ENCODE measurements at places on chromosomes 12 and 14.
A peak's percentile ranks its signal among the peaks of the same experiment; 100 is the strongest.

DNA sequence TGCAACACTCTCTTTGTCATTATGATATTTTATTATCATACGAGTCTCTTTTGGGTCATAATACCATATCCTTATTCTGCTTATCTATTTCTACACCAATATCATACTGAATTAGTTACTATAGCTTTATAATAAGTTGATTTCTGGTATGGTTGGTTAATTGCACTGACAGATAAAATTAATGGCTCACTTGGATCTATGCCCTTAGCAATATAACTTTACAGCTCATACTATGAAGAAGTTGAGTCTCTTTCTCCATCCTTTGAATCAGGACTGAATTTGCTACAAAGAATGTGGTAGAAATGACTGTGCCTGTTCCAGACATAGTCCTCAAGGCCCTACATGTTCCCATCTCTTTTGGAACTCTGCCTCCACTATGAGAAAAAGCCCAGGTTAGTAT is 139.7 kb upstream of the DYRK2 start:
- no peak for DNase-seq

DNA sequence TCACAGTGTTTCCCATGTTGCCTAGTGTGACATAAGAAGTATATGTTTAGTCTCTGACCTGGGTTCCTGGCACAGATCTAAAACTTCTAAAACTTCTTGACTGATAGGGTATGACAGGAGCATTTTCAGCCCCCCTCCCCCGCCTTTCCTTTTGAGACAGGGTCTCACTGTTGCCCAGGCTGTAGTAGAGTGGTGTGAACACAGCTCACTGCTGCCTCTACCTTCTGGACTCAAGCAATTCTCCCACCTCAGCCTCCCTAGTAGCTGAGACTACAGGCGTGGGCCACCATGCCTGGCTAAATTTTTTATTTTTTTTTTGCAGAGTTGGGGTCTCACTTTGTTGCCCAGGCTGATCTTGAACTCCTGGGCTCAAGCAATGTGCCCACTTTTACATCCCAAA is 421.1 kb upstream of the RGS6 start:
- DNase-seq, result no peak

DNA sequence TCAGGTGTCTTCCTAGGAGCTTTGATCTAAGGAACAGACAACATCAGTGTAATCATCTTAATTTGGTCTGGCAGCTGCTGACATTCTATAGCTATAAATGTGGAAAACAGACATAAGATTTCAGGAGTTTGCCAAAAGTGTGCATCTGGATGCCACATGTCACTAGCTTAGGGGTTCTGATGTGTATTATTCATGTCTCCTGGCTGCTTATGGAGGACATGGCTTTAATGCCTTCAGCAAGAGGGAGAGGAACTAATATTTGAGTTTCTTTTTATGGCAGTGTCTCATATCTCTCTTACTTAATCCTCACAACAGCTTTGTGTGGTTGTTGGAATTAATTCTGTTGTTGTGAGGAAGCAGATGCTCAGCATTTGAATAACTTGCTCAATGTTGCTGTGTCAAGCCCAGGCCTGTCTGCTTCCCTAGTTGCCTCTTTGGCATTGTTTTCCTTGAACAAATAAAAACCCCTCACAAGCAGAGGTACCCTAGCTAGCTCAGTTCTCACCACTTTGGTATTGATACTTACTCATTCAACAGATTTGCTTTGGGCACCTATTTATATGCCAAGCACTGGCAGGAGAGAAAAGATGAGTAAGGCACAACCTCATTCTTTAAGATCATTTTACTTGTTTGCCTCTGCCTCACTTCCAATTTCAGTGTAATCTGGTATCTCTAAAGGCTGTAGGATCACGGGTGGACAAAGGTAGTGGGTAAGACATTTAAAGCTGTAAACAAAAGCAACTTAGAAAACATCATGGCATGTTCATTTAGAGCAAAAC is 39.8 kb upstream of the EID3 start:
- no peak for DNase-seq

- peak; percentile 19 for DNase-seq
Measured at GRCh38 chr12:104137001-104137901, 759 bp downstream of the NFYB start.

GRCh38 chr14:101480022-101480746 is 81.1 kb upstream of the DIO3 start:
- no peak for DNase-seq

GRCh38 chr12:112836736-112837628 is 45.4 kb downstream of the RPH3A start:
- DNase-seq, result no peak

GRCh38 chr12:7989827-7990491 is 42.6 kb upstream of the FOXJ2 start:
- peak; percentile 19 for DNase-seq

- DNase-seq, result no peak
Measured at GRCh38 chr12:61717986-61718385, 542.2 kb upstream of the USP15 start.

GRCh38 chr14:69133206-69134125 is 19.5 kb downstream of the DCAF5 start:
- no peak for DNase-seq

DNA sequence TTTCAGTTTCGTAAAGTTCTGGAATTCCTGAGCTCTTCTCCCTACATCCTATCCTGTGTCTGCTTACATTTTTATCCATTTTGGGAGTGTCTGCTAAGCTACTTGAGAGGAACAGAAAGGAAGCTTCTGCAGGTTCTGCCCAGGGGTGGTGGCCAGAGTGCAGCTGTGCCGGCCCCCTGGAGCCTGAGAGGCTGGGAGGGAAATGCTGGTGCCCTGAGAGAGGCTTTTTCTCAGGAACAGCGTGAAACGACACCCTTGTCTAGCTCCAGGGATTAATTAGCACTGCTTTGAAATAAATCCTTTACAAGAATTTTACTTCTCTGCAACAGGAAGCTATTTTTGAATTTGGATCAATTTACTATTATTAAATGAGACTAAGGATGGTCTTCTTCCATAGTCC is 165.4 kb downstream of the SLC15A5 start:
- no peak for DNase-seq

GRCh38 chr12:14239350-14239934 is 126.0 kb upstream of the ATF7IP start:
- no peak for DNase-seq

DNA sequence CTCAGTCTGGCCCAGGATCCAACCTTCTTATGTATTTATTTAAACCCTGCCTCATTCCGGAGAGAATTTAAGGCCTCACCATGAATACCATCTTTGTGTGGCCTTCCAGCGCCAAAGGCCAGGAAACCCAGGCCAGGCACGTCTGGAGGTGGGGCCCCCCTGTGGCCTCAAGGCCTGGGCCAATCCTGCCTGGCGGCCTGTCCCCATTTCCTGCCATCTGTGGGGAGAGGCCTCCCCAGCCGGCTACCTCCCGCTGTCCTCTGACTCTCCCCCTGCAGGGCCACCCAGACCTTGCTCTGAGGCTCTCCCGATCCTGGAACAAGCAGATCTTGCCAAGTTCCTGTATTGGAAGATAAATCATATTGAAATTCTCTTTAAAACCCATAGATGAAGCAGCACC is 37.4 kb upstream of the MEG3 start:
- DNase-seq, result no peak

DNA sequence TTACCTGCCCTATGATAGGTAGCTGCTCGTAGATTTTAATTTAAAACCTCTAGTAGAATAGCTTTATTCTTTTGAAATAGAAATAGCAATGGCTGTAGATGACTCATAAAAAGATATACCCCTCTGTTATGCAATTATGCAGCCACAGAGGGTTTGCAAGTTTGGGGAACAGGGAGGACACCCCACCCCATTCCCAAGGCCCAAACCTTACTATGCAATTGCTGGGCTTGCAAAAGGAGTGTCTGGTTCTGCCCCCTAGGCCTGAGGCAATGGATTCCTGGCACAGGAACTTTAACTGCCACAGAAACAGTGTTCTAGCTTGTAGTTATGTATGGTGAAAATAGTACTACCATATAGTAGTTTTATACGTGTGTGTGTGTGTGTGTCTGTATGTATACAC is 403.3 kb downstream of the ADAMTS20 start:
- DNase-seq, result no peak

- no peak for DNase-seq
Measured at GRCh38 chr12:103786201-103786600, 54.8 kb downstream of the NT5DC3 start.

GRCh38 chr14:105866841-105867321 is 340.5 kb downstream of the TMEM121 start:
- DNase-seq, result no peak

DNA sequence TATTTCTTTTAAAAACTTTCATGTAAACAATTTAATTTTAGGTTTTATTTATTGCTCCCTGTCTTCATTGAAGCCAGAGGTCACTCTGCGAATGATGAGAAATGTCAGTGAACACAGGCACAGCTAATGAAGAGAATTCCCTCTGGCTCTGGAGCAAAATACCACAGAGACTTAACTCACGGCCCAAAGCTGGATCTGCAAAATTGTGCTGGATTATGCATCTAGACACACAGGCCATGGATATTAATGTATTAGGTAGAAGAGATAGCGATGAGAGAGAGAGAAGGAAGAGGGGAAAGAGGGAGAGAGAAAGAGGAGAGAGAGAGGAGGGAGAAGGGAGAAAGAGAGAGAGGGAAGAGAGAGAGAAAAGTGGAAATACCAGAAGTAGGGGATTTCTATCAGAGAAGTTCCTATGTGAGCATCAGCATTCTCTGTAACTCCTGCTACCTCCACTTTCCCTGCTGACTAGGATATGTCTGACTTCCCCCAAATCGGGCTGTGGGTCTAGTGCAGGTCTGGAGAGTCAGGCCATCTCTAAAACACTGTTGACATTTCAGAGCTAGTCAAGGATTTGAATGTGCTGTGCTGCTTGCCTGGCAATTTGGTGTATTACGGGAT is 3.7 kb downstream of the ARHGDIB start:
- DNase-seq, result no peak

GRCh38 chr12:50790081-50790480 is 26.2 kb downstream of the ATF1 start:
- DNase-seq, result no peak

- no peak for DNase-seq
Measured at GRCh38 chr14:76525106-76525821, 149.3 kb downstream of the ESRRB start.

DNA sequence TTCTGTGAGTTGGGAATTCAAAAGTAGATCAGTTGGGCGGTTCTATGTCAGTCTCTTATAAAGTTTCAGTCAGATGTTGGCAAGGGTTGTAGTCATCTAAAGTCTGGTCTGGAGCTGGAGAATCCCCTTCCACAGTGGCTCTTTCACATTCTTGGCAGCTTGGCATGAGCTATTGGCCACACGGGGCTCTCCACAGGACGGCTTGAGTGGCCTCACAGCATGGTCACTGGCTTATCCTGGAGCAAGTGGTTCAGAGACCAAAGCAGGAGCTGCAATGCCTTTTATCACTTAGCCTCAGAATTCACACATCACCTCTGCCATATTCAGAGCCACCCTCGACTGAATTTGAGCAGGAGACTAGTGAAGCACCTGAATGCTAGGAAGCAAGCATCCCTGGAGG is 7.1 kb upstream of the KICS2 start:
- no peak for DNase-seq

- no peak for DNase-seq
Measured at GRCh38 chr12:23473071-23473470, 476.4 kb downstream of the SOX5 start.

DNA sequence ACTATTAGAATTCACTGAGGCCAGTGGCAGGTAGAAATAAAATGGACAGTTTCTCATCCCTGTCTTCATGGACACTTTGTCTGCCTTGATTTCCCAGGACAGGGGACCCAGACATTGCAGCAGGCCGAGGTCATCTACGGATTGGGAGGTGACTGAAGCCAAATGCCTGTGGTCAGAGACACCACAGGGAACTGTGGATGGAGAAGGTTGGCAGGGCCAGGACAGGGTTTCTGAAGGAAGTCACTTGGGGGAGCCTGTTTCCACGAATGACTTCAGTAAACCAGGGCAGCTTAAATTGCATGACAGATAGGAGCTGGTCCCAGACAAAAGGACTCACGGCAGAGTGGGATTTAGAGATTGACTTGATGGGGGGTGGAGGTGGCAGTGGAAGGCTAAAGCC is 224.9 kb downstream of the NTF3 start:
- DNase-seq, result no peak

DNA sequence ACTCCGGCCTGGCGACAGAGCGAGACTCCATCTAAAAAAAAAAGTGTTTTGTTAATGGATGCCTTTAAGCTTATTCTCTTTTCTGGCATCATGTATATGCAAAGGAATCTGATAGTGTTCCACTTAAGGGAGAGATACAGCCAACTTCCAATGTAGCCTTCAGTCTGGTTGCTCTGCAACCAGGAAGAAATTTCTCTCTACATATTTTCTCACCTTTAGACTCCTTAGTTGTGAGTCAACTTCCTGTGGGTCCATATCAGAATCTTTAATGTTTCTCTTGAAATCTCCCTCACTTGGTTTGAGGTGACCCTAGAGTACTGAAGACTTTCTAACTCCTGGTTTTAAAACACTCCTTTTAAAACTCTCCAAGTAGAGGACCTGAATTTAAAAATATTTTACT is 340.4 kb downstream of the SLC6A15 start:
- no peak for DNase-seq

GRCh38 chr12:61018571-61018970 is 1241.6 kb upstream of the USP15 start:
- DNase-seq, result no peak

DNA sequence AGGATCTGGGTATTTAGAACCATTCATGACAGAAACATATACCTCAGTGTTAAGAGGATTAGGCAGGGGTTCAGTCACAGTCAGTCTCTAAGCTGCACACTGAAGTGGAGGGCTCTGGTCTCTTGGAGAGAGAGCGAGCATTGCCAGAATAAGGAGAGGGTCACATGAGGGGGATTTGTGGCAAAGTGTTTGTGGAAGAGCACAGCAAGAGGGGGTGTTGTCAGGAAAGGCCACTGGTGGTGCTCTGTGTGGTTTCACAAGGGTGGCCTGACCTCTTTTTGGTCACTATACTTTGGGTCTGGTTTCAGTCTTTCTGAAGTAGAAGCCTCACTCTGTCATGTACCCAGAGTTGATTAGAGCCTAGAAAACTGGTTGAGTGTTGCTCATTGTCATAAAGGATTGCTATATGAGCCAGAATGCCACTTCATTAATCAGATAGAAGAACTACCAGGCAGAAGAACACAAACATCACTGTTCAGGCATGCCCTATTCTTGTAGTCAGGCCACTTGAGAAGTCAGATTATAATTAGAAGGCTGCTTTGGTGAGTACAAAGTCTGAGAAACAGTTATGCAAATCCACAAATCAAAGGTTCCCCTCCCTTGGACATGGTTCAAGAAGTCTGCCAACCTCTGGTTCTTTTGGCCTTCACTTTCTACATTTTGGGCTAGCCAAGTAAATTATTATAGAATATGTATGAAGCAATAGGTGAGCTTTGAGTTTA is 8.4 kb downstream of the TMEM19 start:
- DNase-seq, result no peak

- DNase-seq, result no peak
Measured at GRCh38 chr12:116495260-116495659, 63.9 kb upstream of the MAP1LC3B2 start.

GRCh38 chr14:101739446-101740141 is 21.9 kb upstream of the PPP2R5C start:
- no peak for DNase-seq

GRCh38 chr14:90593254-90594040 is 196.6 kb downstream of the CALM1 start:
- DNase-seq, result no peak

GRCh38 chr12:19740472-19741131 is 301.3 kb downstream of the AEBP2 start:
- DNase-seq, result no peak

- DNase-seq, result no peak
Measured at GRCh38 chr12:27620121-27620520, 76.1 kb upstream of the REP15 start.

- DNase-seq, result no peak
Measured at GRCh38 chr12:92176646-92177045, 31.0 kb upstream of the BTG1 start.

Measured in activated CD4-positive, CD25-positive, alpha-beta regulatory T cell treated with anti-CD3 and anti-CD28 coated beads, Interleukin-2, amount 50 U/mL, for 16 hours (primary cell).